Activated CD4-positive, alpha-beta T cell treated with anti-CD3 and anti-CD28 coated beads, Interleukin-2, amount 50 U/mL, for 48 hours (primary cell): ENCODE measurements at places on chromosomes 6 and 20.

GRCh38 chr20:59662856-59663512 is 58.6 kb downstream of the PHACTR3 start:
- no peak for DNase-seq

GRCh38 chr20:46205349-46205748 is 87.2 kb downstream of the CD40 start:
- DNase-seq, result no peak

DNA sequence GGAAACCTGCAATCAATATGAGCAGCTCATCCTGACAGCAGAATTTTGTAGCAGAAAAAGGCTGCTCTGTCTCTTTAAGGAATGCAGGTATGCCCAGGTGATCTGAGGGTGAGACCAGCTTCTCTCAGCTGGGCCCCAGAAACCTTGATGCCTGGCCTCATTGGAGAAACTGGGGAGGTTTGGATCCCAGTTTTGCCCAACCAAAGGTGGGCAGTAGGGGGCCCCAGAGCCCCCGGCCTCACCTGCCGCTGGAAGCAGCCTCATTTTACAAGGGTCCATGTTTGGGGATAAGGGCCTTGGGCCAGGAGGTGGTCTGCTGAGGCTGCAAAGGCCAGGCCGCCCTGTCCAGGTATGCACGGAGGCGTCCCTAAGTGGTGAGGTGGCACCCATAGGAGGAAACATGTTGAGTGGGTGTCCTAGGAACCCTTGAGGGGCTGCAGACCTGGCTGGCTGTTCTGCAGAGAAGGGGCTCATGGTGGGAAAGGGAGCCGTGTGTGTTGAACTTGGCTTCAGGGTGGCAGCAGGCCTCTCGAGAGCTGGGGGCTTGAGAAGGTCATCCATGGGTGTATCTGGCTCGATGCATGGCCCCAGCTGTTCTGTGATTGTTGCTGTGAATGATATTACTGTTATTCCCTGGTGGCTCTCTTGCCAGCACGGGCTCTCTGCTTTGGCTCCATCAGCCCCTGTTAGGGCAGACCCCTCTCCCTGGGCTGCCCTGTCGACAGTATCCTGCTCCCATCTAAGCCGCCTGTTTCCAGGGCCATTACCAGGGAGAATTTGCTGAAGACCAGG is 208.4 kb downstream of the CDH4 start:
- no peak for DNase-seq

GRCh38 chr20:1943275-1944002 is 48.2 kb downstream of the SIRPA start:
- DNase-seq, result no peak

DNA sequence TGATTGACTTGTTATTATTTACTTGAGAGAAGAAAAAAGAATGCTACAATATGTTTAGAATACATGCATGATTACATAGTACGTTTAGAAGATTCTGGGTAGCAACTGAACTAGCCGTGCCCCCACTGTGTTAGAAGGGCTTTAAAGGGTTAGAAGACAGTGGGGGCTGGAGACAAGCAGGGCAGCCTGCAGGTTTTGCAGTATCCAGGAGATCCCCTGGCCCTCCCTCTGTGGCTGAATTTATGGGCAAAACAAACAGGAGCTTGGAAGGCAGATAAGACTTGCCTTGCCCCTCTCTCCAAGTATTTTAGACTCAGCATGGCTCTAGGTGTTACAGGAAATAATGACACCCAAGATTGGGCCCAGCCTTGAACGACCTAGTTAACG is 179.2 kb downstream of the CLIC5 start:
- no peak for DNase-seq

- no peak for DNase-seq
Measured at GRCh38 chr6:106731144-106731842, 101.9 kb downstream of the QRSL1 start.

DNA sequence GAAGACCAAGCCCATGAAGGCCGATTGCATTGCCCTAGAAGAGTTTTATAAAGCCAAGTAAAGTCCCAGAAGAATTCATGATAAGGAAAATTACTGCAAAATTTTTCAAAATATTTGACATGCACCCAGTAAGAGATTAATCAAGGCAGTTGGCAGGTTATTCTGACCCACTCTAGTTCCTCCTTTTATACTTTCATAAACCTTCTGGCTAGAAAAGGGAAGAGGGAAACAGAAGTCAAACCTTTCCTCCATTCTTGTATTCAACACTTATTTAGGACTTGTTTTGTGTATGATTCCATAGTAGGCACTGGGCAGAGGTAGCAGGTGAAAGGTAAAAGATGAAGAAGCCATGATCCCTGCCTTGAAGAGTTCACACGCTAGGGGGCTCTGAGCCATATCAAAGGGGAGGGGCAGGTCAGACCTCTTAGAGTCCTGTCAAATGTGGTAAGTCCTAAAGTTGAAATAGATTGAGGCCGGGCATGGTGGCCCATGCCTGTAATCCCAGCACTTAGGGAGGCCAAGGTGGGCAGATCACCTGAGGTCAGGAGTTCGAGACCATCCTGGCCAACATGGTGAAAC is 85.4 kb downstream of the NDUFAF5 start:
- no peak for DNase-seq

DNA sequence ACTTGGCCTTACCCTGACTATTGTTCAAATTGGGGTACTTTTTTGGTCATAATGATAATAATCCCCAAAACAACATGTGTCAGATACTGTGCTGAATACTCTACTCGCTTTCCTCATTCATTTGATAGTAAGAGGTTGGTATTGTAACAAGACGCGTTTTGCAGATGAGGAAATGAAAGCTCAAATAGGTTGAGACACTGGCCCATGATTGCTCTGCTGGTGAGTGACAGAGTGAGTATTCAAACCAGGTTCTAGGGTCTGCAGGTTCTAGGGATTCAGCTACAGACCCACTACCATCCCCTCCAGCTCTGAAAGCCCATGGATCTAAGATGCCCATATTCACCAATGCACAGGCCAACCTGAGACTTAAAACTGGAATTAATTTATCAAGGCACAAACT is 1.3 kb upstream of the ENPP4 start:
- no peak for DNase-seq

DNA sequence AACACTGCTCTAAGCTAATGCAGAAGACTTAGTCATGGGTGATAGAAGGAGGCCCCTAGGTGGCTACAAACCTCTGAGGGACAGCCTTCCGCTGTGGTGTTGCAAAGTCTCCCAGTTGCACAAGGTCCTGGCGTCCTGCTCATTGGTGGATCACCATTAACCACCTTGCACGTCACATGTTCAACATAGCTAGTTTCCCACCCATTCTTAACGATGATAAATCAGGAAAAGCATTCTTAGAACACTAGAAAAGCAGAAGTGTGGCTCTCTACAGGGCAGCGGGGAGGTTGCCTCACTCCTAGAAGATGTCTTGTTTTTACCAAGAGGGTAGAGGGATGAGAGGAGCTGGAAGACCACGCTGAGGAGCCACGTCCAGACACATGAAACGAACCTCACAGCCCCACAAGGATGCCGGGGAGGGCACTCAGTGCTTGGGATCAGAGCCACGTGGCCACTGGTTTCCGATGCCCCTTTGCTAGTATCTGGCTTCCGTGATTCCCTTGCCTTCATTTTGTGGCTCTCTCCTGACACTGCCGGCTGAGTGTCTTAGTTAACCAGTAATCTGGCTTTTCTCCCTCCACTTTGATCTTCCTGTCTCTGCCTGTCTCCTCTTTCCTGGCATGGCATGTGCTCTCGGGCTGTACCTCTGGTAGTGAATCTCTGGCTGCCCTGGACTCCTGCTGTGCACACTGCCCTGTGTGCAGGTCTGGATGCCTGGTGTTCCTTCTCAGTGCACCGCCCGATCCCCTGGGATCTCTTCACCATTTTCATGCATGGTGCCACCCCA is 91.4 kb upstream of the NEDD9 start:
- no peak for DNase-seq

GRCh38 chr6:138555421-138555988 is 56.2 kb upstream of the NHSL1 start:
- DNase-seq, result no peak

- no peak for DNase-seq
Measured at GRCh38 chr20:61684583-61685235, 381.0 kb downstream of the TAF4 start.

- no peak for DNase-seq
Measured at GRCh38 chr6:10883312-10884244, 1.7 kb upstream of the GCM2 start.

DNA sequence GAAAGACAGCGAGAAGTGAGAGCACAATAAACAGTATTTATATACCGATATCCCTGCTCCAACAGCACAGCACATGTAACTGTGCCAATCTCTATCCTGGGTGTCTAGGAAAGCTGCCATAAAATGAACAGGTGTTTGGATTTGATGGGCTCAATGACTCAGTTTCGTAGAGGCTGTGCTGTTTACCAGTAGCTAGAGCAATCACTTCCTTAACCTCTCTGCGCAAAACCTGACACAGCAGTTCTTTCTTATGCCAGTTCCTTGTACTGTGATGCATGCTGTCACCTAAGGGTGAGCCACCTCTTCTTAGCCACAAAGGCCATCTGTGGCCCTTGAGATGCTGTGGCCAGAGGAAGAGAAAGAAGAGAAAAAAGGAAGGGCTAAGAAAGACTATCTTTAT is 59.3 kb downstream of the SHPRH start:
- no peak for DNase-seq

DNA sequence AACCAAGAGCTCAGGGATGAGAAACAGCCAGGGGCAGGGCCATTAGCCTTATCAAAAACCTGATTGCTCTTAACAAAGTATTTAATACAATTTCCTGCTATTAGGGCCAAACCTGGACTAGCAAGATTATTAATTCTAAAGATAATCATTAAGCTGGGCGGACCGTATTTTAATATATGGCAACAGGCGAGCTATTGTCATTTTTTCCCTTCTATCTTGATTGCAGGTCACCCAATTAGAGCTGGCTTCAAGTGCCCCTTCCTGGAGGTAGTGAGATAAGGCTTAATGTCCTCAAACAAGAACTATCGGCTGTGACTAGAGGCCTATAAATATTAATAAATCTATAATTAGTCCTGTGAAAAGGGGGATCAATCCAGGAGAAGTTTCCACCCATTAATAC is 66.0 kb upstream of the BLCAP start:
- no peak for DNase-seq

- DNase-seq, result no peak
Measured at GRCh38 chr6:14277405-14277930, 159.9 kb downstream of the CD83 start.

- no peak for DNase-seq
Measured at GRCh38 chr20:36631646-36632045, 14.3 kb downstream of the SLA2 start.

DNA sequence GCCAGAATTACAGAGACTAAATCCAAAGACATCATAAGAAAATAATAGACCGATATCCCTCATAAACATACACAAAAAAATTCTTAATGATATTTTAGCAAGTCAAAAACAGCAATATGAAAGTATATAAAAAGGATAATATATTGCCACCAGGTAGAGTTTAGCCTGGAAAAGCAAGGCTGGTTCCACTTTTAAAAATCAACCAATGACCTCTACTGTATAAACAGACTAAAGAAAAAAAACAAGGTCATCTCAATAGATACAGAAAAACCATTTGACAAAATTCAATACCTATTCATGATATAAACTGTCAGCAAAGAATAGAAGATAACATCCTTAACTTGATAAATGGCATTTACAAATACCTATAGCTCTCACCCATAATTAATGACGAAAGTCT is 9.7 kb downstream of the SERINC1 start:
- DNase-seq, result no peak

DNA sequence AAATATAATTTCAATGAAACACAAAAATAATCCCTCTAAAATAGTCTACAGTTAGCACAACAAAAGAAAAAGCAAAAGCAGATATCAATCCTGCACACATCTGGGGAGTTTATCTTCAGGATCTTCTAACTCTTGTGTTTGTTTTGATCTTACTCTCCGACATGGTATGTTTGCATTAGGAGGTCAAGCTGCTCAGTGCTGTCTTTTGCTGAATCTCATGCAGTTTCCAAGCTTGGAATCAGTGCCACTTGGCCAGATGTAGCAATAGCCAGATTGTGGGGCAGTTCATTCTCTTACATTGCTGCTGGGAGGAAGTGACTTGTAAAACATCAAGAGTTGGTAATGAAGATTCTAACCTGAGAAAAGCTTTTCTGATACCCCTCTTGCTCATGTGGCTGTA is 29.5 kb downstream of the RIOK1 start:
- DNase-seq, result no peak

DNA sequence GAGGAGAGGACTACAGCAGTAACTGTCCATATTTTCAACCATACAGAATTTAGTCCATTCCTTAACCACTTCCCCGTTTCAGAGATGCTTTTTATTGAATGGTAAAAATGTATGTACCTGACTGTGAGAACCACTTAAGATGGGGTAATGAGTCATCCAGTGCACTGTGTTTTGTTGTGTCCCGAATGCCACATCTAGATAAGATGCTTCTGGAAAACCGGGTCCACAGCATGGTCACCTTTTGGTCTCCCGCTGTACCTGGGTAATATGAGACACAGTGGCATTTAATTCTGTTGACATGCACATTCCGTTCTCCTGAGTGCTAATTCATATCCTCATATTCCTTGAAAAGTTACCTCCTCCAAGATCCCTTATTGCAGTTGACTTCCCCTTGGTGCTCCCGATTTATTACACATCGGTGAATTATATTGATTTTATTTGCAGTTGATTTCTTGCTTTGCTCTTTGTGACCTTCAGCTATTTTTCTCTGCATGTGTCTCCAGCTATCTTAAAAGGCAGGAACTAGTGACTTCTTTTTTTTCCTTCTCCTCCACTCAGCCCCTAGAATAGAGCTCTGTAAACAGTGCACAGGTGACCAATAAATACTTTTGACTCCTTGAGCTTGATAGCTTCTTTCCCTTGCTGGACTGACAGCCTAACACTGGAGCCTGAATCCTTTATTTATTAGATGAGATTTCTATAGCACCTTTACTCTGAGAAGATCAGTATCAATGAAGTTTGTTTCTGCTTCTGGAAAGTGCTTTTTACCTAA is 314.6 kb downstream of the ZFAND3 start:
- no peak for DNase-seq

DNA sequence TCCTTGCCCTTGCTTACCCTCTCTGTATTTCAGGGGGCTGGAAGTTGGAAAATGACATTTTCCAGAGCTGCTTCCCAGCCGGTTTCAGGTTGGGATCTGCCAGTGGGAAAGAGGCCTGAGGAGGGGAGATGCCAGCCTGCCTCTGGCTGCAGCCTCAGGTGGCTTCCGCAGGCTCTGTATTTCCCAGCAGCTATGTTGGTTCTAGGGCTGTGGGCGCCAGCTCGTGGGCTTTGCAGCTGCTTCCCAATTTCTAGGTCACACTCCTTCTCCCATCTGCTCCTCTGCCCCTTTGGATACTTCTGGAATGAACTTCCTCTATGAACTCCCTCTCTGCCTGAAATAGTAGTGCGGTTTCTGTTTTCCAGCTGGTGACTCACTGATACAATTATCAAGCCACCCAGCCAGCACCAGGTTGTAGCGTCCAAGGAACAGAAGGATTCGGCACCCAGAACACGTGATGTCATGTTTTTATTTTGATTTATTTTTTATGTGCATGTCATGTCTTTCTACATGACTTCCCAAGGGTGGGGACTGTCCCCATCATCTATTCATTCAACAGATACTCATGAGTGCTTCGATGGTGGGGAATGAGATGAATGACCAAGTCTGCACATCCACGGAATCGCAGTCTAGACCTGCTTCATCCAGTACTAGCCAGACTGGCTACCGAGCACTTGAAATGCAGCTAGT is 38.0 kb downstream of the TGM2 start:
- DNase-seq, result no peak
